ENCODE measurements at places on chromosomes 7 and 10. TPM values are rescaled to one million over a fixed set of nuclear protein-coding genes. Genes with fewer than 3 reads are reported as not detected.

The CTTNBP2 gene
- total RNA-seq: not detected

DNA sequence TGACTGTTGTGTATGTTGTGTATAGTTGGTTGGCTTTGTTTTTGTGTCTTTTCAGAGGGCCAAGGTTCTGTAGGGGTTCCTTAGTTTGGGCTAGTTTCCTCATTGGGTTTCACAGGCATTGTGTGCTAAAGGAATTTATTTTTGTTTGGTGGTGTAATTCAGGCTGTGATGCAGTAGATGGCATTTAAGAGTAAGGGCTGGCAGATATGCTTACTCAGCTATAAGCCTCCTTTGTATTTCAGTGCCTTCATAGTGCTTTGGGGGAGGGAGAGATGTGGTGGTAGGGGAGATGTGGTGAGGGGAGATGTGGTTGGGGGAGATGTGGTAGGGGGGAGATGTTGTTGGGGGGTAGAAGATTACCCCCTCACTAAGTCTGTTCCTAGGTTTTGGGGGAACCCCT is 91.7 kb downstream of the SLC25A40 start:
- no peaks in the 10 kb centered on the region for H3K4me1 ChIP-seq
- no peak overlapping the region for H3K4me3 ChIP-seq
- no peaks in the 10 kb centered on the region for H3K27me3 ChIP-seq
- H3K36me3 ChIP-seq: no peaks in the 10 kb centered on the region
- no peak overlapping the region for H3K27ac ChIP-seq
- no peak for DNase-seq

GRCh38 chr10:5447611-5448071 is 35.3 kb downstream of the NET1 start:
- peak overlapping the region; percentile 45 for H3K27ac ChIP-seq
- peaks cover 59% of the 10 kb centered on the region for H3K4me1 ChIP-seq
- H3K4me3 ChIP-seq: peak overlapping the region; percentile 89
- H3K27me3 ChIP-seq: no peaks in the 10 kb centered on the region

The SLIT1 gene
- 0.15 TPM for total RNA-seq

Measured in activated T-helper 1 cell treated with anti-CD3 and anti-CD28 coated beads, Interleukin-12 subunit alpha, Interleukin-12 subunit beta, Interleukin-2, Interleukin-4 antibody, amounts not matched to agents 30 ng/mL and 10 ng/mL and 1 ng/mL, durations not matched to agents 14 hours and 24 hours and 36 hours (primary cell).